A549 treated with CpdA at 1 μM for 4 hours (cell line): ENCODE measurements at places on chromosomes 7 and 10. TPM values are rescaled to one million over a fixed set of nuclear protein-coding genes. Genes with fewer than 3 reads are reported as not detected.

The PNLIPRP2 gene
- 0.09 to 0.13 TPM (median 0.10 TPM) in 3 of 5 replicates, not detected in the others for total RNA-seq

The FAM24B gene
- total RNA-seq: 13.1 to 15.6 TPM (median 14.3 TPM) in 5 replicates

The WNT8B gene
- 0.03 to 0.07 TPM in 2 of 5 replicates, not detected in the others for total RNA-seq

The FAM13C gene
- total RNA-seq: 0.08 to 0.32 TPM (median 0.14 TPM) in 4 of 5 replicates, not detected in the other

The GSDME gene
- total RNA-seq: 26.9 to 36.0 TPM (median 32.0 TPM) in 5 replicates

The OR13A1 gene
- not detected in 5 replicates for total RNA-seq

The SEMA3C gene
- 36.6 to 78.1 TPM (median 58.9 TPM) in 5 replicates for total RNA-seq

The C7orf57 gene
- 0.26 to 0.61 TPM (median 0.37 TPM) in 5 replicates for total RNA-seq

The TMEM225B gene
- total RNA-seq: 0.75 to 1.4 TPM (median 1.1 TPM) in 5 replicates

The SPDYE1 gene
- not detected in 5 replicates for total RNA-seq

The UNCX gene
- total RNA-seq: 0.05 to 0.08 TPM (median 0.06 TPM) in 3 of 5 replicates, not detected in the others

The PRPS1L1 gene
- total RNA-seq: not detected in 5 replicates

The NPC1L1 gene
- total RNA-seq: 0.05 to 0.13 TPM (median 0.06 TPM) in 4 of 5 replicates, not detected in the other

The CDK14 gene
- 0.12 to 0.54 TPM (median 0.14 TPM) in 5 replicates for total RNA-seq

The PNLIPRP3 gene
- not detected in 5 replicates for total RNA-seq

The CPN1 gene
- total RNA-seq: 0.17 to 0.51 TPM (median 0.24 TPM) in 5 replicates

The ADAM8 gene
- total RNA-seq: 2.2 to 4.4 TPM (median 3.3 TPM) in 5 replicates

The EPHB6 gene
- total RNA-seq: 0.23 to 0.49 TPM (median 0.38 TPM) in 5 replicates

The OR6B1 gene
- not detected in 5 replicates for total RNA-seq

The LOXL4 gene
- total RNA-seq: 1.2 to 1.5 TPM (median 1.3 TPM) in 5 replicates

The CCDC146 gene
- total RNA-seq: 0.48 to 1.5 TPM (median 0.70 TPM) in 5 replicates
